Chondrocyte (in vitro differentiated cells): ENCODE measurements at places on chromosomes 1 and 21. TPM values are rescaled to one million over a fixed set of nuclear protein-coding genes. Genes with fewer than 3 reads are reported as not detected.

GRCh38 chr1:24640288-24640687 is 2.8 kb upstream of the SRRM1 start:
- no peak for DNase-seq

The PSEN2 gene
- 14.5 to 21.0 TPM (median 19.5 TPM) in 3 replicates for total RNA-seq

DNA sequence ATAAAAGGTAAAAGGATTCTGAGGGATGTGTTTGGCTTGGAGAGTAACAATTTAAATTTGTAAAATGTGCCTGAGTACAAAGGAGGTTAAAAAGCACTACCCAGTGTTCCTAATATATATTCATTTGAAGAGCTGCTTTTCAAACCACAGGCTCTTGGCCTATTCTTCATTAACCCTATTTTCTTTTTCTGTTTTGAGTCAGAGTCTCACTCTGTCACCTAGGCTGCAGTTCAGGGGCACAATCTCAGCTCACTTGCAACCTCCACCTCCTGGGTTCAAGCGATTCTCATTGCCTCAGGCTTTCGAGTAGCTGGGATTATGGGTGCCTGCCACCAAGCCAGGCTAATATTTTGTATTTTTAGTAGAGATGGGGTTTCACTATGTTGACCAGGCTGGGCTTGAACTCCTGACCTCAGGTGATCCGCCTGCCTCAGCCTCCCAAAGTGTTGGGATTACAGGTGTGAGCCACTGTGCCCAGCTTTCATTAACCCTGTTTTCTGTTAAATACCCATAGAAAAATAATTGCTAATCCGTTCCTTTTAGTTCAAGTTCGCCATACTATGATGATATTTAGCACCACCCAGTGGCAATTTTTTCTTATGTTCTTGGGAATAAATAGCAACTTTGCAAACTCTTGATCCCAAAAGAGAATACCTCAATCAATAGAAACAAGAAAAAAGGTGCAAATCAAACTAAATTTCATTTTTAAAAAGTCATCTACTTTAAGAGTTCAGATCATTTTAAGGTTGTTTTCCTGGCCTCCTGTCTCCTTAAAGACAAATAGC is 30.5 kb downstream of the ZBTB8OS start:
- DNase-seq = no peak

- DNase-seq = no peak
Observed at GRCh38 chr1:12170263-12170671, 3.5 kb downstream of the TNFRSF1B start.

The CCDC185 gene
- not detected in 3 replicates for total RNA-seq

DNA sequence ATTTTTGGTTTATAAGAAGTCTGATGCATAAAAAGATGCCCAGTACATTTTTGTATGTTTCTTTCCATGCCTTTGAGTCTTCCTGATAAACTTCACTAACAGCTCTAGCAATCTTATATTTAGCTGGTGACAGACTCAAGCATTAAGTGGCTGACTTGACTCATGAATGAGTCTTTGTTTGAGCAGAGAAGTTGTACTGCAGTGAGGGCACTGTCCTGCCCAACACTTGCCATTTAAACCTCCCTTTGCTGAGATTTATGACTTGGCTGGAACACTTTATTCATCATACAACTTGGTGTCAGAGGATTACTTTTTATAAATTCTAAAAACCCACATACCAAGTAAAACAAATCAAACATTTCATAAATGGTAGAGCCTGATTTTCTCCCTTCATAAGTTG is 14.6 kb upstream of the CAMSAP2 start:
- no peak for DNase-seq

The IBA57 gene
- total RNA-seq = 5.2 to 7.7 TPM (median 5.9 TPM) in 3 replicates

The ANGPTL3 gene
- 0.10 TPM in 1 of 3 replicates, not detected in the others for total RNA-seq

DNA sequence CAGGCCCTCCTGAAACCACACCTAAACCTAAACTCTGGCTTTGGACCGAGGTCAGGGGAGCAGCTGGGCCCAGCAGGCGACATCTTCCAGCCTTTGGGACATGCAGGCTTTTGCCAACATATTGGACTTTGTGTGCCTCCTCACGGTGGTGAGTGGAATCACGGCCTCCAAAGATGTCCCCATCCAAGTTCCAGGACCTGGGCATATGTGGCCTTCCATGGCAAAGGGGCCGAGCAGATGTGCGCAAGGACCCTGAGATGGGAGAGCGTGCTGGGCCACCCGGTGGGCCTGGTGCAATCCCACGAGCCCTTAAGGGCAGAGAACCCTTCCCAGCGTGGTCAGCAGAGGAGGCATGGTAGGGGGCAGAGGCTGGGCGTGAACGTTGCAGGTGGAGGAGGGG is 160.8 kb upstream of the C1orf174 start:
- DNase-seq = no peak

GRCh38 chr1:245322673-245323072 is 167.9 kb downstream of the KIF26B start:
- no peak for DNase-seq

The CYP4A22 gene
- total RNA-seq = not detected in 3 replicates

The TMPRSS2 gene
- 0.12 TPM in 1 of 3 replicates, not detected in the others for total RNA-seq
